ENCODE measurements at places on chromosomes 1 and 21.

- no peak for DNase-seq
Observed at GRCh38 chr21:27326301-27326700, 359.4 kb upstream of the ADAMTS5 start.

DNA sequence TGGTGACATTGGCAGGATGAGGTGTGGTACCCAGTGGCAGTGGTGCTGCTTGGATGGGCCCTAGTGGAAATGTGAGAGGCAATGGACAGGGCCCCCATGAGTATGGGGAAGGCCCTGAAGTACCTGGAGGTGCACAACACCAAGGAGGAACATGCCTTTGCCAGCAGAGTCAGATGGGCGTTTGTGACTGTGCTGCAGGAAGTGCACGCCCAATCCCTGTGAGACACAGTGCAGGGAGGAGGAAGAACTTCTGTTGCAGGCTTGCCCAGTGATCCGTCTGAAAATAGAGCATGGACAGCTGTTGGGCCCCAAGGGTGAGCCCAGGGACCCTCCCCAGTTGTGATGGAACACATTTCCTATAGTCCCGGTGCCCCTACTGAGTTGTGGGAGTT is 42.7 kb downstream of the GJA5 start:
- no peak for DNase-seq

GRCh38 chr1:22845398-22845935 is 127.2 kb downstream of the LACTBL1 start:
- no peak for DNase-seq

DNA sequence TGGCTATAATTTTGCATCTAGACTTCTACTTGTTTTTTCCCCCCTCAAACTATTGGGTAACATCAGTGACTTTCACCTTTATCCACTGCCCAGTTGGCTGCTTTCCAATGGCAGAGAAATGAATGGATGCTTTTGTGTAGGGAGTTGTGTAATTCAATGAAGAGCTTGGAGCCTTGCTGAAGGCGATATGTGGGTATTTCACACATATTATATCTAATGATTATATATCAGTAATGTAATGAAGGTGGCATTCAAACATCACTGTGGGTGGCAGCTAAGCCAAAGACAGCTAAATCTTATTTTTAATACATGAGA is 81.2 kb downstream of the TGFB2 start:
- no peak for DNase-seq

DNA sequence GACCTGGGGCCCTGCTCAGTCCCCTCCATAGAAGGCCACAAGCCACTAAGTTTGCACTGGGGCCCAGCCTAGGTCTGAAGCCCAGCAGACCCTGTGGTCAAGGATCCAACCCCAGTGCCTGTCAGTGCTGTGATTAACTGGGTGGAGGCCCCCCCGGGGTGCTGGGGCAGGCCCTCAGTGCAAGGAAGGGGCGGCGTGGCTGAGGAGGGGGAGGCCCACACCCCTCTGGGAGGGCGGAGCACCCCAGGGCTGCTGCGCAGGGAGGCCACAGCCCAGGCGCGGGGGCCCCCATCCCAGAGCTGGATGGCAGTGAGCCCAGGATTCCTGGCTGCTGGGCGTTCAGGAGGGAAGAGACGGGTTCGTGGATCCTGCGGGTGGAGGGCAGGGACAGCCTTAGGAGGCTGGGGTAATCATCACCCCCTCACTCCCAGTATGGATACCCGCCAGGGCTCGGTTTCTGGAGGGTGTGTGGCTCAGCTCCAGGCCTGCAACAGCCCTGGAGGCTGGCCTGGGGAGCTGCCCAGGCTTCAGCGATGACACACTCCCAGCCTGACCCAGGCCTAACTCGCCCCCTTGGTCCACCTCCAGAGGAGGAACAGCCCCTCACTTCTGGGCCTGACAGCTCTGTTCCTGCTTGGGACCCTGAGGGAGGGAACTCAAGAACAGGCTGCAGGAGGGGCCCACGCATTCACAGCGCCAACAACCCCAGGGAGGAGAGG is 890 bp downstream of the GJC2 start:
- DNase-seq: no peak

DNA sequence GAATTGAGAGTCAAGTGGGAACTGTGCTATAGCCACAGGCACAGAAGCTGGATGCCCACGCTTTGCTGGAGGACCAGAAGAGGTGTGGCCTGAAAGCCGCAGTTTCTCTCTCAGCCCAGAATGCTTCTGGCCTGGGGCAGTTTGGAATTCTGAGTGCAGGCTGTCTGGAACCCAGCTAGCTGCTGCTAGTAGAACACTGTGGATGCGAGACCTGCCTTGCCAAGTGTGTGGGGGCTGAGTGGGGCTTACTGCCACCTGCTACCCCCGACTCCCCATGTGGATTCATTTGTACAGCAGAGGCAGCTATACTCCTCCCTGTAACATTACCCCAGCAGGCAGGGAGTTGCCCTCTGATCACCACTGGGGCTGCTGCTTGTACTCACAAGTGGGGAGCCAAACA is 12.2 kb downstream of the ADAMTS1 start:
- DNase-seq: no peak

- DNase-seq: no peak
Observed at GRCh38 chr1:242824435-242824834, 299.9 kb upstream of the PLD5 start.

DNA sequence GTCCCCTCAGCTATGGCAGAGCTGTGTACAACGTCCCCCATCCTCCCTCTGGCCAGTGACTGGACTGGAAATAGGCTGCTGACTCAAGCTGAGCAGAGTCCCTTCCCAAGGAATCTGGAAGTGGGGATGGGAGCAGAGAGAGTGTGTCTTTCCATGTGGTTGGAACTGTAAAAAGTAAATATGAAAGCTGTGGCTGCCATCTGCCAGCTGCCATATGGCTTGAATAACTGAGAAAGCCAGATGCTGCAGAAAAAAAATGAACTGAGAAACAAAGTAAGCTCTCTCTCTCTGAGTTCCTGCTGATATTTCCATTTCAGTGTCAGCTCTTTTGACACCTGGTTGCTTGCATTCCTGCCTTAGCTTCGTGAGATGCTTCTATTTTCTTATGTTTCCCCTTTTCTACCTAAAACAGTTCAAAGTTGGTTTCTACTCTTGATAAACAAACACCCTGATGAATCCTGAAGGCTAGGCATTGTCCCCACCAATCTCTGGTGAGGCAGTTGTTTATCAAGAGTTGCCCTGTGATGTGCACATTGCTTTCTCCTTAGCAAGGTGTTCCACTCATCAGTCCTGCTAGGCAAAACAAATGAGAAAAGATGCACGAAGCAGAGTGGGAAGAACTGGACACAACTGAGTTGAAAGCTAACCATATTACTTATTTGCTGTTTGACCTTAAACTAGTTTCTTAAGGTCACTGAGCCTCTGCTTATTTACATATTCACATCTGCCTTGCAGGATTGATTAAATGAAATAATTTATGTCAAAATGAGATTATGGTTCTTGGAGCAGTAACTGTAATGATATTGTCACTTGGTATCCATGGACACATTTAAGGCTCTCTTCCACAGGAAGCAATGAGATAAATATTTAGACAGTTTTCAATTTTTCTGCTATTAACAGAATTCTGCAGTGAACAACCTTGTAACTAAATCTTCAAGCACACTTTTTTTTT is 16.6 kb upstream of the DR1 start:
- no peak for DNase-seq

DNA sequence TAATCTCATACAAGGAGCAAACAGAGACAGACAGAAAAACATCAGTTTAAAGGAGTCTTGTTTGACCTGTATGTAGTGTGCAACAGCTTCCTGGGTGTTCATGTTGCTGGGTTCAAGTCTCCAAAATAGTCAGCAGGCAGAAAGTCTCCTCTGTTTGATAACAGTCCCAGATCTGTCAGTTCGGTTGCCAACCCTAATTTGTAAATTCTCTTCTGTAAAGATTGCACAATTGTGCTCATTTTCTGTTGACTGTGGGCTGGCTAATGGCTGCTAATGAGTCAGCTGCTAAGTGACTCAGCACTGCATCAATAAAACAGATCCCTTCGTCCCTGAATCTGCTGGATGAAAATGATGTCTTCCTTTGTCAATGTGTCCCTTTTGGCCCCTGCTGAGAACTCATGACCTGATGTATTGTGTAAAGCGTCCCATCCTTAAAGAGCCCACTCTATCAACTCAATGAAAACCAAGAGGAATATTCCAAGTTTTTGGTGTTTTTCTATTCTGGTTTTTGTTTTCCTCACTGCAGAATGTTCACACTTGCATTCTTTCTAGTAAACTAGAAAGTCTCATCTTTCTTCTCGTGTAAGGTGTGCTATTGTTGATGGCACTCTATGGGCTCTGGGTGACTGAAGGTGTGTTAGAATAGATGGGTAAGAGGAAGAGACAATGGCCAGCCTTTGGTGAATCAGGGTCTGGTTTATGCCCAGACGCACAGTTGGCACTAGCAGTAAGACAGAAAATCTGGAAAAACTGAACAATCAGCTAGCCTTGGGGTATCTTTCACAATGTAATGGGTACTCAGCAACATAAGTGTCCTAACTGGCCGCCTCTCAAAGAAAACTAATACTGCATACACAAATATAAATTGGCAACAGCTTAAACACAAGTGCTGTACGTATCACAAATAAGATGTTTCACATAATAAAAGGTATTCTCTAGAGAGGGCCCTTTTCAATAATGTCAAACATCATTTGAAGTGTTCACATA is 75.1 kb upstream of the SIPA1L2 start:
- DNase-seq: no peak

GRCh38 chr1:25146451-25146855 is 85.8 kb downstream of the SYF2 start:
- no peak for DNase-seq

DNA sequence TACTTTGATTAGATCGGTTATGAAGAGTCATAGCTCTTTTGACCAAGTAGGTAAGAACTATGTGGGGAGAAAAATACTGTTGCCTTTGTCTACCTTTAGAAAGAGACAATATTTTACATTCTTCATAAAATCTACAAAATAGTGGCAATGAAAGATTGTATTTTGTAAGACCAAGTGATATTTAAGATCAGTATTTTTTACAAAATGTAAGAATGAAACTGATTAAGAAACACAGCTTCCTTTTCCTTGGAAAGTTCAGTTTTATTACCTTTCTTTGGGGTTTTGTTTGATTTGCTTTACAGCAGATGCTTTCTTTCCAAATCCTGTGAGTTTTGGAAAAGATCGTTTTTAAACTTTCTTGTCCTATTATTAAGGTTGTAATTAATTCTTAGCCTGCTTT is 69.8 kb downstream of the SLC35A3 start:
- DNase-seq: no peak

DNA sequence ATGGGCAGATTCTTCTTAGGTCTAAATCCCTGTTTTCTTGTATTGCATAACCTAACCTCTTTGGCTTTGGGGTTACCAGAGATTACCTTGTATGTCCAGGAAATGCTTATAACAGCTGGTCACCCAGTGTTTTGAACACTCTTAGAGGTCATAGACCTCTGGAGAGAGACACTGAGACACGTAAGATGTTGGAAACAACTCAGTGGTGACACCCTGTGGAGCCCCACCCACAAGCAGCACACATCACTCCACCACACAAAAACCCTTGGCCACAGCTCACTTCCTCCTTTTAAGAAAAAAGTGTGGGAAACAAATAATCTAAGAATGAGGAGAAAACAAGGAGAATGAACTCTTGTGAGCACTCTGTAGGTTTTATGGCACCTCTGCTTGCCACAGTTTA is 26.3 kb upstream of the CYP4B1 start:
- no peak for DNase-seq

DNA sequence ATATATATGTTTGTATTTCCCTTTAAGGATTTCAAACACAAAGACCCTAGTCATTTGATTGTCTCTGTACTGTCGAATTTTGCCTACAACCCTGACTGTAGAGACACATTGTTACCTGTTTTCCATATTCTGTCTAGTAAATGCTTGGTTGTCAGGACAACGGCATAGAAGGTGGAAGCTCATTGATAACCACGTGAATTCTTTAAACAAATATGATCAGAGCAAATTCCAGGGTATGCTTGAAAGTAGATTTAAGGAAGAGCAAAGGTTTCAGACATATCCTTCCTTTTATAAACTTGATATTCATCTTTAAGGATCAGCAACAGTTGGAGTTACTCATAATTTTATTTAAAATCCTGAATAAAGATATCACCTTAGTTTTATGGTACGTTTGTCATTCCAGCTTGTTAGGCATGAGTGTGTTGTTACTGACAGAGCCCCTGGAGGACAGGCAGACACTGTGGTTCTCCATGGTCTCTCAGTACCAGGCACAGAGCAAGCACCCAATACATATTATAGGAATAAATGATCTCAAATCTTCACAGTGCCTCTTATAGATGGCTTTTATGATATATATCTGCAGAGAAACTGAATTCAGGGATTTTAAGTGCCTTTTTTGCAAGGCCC is 203.2 kb downstream of the FGGY start:
- DNase-seq: no peak

DNA sequence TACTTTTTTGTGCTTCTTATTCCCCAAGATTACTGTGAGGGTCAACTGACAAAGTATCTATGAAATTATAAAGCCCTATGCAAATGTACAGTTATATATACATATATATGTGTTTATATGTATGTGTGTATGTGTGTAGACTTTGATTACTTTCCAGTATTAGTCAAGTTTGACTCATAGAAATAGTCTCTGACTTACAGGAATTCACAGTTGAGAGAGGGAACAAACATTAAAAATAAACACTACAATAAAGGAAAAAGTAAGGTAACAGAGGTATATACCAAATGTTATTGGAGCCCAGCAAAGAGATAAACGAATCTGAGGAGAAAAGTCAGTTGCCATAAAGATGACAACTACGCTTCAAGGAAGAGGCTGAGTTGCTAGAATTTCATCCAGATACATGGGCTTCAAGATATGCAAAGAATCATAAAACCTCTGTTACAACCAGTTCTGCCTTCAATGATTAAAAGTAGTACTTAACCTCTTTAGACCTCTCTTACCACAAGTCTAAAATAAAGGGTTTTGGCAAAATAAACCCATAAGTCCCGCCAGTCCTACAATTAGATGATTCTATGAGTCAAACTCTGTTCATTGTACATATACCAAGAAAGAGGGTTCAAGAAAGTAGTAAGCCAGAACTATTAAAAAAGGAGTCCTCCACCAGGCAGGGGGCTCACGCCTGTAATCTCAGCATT is 7.2 kb downstream of the IFT25 start:
- no peak for DNase-seq

DNA sequence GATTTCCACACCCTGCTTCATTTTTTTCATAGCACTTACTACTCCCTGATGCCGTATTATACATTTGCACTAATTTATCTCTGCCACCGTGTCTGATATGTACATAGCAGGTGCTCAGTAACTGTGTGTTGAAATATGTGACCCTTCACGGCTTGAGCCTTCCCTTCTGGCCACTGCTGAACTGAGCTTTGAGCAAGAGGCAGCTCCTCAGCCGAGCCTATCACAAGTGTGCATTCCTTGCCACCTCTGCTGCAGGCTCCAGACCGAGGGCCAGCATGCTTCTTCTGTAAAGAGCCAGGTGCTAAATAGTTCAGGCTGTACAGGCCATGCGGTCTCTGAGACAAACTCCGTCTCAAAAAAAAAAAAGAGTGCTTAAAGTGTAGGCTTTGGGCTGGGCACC is 22.6 kb downstream of the PLEKHM2 start:
- no peak for DNase-seq

GRCh38 chr21:35504277-35504676 is 455.2 kb upstream of the RUNX1 start:
- no peak for DNase-seq

GRCh38 chr21:38289705-38290485 is 33.1 kb downstream of the KCNJ15 start:
- DNase-seq: no peak

- no peak for DNase-seq
Observed at GRCh38 chr1:242402956-242403355, 121.5 kb downstream of the PLD5 start.

GRCh38 chr1:184380468-184380867 is 6.4 kb upstream of the C1orf21 start:
- DNase-seq: no peak
